ENCODE measurements at places on chromosomes 7 and 10.

GRCh38 chr7:134375206-134375605 is 58.5 kb upstream of the SLC35B4 start:
- no peak for DNase-seq

- DNase-seq, result peak; percentile 64
Observed at GRCh38 chr7:135253851-135254771, 20.5 kb downstream of the STRA8 start.

GRCh38 chr7:145928937-145929336 is 187.7 kb upstream of the CNTNAP2 start:
- peak; percentile 2 for DNase-seq

GRCh38 chr10:5596611-5597341 is 69.6 kb downstream of the ASB13 start:
- DNase-seq, result peak; percentile 66
